Dorsolateral prefrontal cortex (tissue), 122 donors: ENCODE measurements at places on chromosomes 1 and 21.

DNA sequence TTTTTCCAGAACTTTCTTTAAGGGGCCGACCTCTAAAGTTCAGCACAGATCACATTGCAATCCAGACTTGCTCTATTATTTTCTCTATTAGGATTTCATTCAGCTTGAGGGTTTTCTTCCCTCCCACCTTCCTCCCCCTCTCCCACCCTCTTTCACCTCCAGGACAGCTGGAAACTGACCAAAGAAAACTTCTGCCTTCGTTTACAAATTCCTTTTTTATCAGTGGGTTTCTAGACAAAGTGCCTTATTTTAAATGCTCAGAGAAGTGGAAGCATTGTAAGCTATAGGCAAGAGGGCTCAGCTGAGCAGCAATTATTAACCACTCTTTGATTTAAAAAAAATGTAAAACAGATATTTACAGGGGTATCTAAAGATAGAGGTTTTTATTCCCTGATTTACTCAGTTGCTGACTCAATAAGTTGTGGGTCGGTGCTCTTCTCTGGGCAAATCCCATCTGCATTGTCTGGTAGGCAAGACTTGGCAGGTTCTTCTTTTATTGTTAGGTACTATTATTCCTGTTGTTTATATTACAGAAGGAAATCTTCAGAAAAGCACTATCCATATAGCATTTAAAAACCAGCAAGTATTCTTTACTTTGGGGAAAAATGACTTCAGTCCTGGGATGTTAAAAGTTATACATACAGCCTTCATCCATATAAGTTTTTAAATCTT, 277.0 kb upstream of the C1orf105 start:
- no peak for DNase-seq

DNA sequence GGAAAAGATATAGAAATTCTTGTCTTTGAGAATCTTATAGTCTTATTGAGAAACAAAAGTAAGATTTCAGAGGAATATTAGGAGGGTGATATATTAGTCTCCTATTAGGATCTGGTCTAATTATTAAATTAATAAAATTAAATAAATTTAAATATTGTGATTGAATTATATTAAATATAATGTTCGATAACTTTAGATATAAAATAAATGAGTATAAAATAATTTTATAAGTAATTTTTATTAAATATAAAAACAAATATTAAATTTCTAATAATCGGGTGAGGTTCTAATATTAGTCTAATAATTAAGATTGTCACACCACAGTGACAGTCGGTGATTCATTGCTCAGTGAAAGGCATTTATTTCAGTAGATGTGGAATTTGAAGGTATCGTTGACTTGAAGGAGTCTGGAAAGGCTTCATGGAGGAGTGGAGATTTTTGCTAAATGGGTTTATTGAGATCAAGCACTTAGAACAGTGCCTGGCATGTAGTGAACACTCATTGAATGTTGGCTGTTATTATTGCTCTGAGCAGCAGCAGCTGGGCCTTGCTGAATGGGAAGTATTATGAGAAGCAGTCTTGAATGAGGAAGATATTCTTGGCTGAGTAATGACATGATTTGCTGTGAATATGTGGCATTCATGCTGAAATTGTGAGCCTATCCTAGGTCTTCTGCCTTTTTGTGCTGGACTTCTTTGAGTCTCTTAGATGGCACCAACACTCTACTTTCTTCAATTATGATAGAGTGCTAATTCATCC, 74.6 kb downstream of the USP25 start:
- peak; percentile 52 for DNase-seq

DNA sequence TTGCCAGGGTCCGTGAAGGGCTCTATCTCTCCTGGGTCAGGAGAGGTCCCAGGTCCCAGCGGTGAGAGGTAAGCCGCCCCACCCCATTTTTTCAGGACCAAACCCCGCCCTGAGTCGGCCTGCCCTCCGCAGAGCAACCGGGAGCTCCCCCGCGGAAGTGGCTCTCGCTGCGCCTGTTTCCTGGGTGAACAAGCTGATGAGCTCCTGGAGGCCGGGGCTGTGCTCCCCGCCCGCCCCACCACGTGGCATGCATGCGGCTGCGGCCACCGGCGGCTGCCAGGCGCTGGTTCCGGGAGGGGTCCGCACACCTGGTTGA, 32.0 kb downstream of the ZBTB17 start:
- no peak for DNase-seq

DNA sequence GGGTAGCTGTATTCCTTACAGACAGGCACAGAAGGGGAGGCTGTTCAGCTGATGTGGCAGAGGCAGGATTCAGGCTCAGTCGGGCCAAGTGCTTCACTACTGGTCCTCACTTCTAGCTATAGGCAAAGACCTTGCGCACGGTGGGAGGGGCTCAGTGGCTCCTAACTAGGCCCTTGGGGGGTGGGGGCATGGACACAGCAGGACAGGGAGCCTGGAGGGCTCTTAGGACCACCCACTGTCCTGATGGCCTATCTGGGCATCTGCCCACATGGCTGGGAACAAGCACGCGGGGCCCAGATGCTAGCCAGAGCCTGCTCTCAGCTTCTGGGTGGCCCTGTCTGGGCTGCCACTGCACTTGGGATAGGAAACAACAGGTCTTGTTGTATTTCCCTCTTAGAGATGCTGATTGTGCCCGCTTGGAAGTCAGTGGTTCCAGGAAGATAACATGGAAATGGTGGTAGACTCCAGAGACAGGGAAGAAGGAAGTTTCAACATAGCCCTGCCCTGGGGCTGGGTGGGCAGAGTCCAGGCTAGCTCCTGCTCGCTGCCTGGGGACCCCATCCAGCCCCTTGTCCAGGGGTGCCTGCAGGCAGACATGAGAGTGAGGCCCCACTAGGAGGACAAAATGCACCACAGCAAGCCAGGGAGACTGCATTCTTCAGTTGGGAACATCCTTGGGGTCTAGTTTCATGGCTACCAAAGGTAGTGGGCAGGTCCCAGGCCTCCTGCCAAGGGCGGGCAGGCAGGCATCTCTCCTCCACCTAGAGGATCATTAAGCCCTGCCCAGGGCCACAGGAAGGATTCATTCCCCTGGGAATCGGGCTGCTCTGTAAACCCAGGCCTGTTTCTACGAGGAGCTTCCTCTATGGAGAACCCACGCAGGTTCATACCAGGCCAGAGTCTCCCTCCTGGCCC, 102.5 kb downstream of the BCAR3 start:
- no peak for DNase-seq

GRCh38 chr1:16441282-16441665, 750 bp downstream of the NECAP2 start:
- no peak for DNase-seq

DNA sequence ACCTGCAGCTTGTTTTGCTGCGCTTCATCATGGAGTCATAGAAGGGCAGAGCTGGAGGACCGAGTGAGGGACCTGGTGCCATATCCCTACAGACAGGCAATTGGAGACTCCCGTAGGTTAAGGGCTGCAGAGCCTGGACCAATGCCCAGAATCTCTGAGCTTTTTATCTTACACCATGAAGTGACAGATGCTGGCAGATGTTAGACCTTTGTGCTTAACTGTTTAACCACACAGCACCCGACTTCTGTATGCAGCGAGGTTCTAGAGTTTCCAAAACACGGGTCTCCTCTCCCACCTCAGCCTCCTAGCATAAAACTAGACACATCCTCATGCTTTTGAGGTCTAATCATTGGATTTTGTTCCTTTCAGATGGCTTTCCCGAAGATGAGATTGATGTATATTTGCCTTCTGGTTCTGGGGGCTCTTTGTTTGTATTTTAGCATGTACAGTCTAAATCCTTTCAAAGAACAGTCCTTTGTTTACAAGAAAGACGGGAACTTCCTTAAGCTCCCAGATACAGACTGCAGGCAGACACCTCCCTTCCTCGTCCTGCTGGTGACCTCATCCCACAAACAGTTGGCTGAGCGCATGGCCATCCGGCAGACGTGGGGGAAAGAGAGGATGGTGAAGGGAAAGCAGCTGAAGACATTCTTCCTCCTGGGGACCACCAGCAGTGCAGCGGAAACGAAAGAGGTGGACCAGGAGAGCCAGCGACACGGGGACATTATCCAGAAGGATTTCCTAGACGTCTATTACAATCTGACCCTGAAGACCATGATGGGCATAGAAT, 47.6 kb downstream of the B3GALT5 start:
- no peak for DNase-seq

DNA sequence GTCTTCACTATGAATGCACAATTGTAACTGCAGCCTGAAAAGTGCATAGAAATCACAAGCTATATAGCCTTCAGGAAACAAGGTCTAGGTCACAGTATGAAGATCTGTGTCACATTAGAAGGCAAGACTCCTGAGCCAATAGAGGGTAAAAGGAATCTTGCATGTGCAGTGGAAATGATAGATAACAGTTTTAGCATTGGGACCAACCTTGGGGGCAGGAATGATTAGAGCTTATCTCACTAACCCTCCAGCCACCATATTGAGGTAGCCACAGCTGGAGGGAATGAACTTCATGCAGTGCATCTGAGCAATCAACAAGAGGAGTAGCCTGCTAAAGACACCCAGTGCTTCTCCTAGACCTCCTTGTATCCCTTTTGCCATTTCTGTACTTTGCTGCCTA, 390.1 kb downstream of the LTN1 start:
- no peak for DNase-seq

- DNase-seq: no peak
Measured at GRCh38 chr1:61498342-61498741, 226.6 kb downstream of the TM2D1 start.

- no peak for DNase-seq
Measured at GRCh38 chr1:39167632-39168209, 36.8 kb upstream of the MACF1 start.

DNA sequence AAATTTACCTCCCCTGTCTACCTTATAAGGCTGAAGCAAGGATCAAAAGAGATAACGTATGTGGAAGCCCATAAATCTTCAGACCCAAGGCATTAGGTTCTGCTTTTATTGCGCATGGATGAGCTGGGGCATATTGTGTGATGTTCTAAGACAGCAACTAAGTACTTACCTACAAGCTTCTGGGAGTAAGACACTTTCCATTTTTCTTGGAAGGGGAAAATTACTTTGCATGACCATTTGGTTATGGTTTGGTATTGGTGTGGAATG, 21.1 kb downstream of the LMOD1 start:
- no peak for DNase-seq

GRCh38 chr1:24914226-24915069, 15.6 kb downstream of the RUNX3 start:
- peak; percentile 33 for DNase-seq

DNA sequence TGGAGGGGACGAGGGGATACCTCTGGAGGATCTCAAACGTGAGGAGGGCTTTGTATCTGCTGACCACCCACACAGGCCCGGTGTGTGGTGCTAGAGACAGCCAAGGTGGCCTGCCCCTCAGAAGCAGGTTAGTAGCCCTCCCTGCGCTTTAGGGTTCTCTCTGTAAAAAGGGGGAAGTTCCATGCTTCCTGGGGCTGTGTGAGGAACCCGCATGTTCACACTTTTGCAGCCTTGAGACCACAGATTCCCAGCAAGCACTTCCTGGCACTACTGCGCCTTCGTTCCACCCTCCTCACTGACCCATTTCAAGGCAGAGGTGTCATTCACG, 7.9 kb upstream of the GUCA2B start:
- DNase-seq: no peak

GRCh38 chr1:72375226-72375625, 92.9 kb upstream of the NEGR1 start:
- no peak for DNase-seq

DNA sequence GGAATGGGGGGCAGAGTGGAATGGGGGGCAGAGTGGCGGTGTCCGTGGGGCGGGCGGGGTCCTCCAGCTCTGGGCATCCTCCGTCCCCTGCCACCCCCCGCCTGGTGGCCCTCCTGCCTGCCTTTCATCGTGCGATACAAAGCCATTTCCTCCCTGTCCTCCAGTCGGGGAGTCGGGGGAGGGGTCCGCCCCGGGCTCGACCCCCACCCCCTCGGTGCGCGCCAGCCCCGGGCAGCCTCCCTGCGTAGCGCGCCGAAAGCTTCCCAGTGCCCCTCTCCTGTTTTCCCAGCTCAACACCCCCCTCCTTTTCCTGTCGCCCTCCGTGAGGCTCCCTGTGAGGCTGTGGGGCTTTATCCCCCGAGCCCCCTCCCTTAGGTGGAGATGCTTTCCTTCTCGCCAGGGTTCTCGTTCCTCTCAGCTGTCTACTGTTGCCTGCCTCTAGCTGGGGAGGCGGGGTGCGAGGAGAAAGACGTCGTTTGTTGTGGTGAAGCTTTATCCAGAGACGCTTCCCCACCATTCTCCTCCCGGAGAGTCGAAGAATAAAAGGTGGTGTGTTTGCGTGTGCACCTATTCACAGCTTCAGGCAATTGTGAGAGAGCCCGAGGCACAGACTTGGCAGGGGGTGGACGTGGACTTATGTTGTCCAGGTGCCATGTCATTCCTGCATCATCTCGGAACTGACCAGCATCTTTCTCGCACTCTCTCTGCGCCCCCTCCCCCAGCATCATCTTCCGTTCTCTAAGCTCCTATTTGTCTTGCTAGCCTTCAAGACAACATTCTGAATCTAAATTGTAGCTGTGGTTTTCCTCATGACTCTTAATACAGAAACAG, 848 bp downstream of the DNM3 start:
- peak; percentile 56 for DNase-seq

GRCh38 chr1:242523719-242524570, 552 bp downstream of the PLD5 start:
- peak; percentile 80 for DNase-seq

DNA sequence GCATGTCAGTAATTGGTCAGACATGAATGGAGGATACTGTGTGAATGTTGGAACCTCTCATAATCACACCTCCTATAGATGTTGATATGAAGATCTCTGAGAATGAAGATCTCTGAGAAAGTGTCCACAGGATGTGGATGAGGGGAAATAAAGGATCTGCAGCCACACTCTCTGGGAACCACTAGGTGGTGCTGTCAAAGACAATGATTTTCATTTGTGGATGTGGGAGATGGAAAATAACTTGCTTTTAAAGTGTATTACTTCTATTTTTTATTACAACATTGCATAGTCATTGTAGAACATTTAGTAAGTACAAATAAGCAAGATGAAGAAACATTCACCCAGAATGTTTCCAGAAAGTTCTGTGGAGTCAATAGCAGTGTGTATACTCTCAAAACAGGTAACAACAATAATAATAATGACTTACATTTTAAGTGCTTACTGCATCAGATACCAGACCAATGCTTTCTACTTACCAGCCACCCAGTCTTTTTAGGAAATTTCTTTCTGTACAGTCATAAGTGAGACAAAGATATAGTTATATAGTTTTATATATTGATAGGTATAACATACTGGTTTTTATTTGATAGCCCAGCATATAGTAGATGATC, 128.2 kb downstream of the ATG4C start:
- no peak for DNase-seq

DNA sequence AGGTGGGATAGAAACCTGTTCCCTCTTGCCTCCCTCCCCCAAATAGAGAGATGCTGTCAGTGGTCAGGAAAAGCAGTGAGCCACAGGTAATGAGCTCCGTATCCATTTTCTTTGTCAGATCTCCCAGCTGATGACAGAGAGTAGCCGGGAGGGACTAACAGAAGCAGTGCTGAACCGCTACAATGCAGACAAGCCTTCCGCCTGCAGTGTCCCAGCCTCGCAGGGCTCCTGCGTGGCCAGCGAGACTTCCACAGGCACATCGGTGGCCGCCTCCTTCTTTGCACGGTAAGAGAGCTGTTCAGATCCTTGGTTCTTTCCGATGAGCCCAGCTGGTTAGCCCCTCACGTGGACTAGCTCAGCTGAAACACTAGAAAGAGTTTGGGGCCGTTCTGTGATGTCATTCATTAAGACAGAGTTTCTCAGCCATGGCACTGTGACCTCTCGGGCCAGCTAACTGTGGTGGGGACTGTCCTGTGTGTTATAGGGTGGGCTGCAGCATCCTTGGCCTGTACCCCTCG, 264.7 kb downstream of the KIF26B start:
- DNase-seq: no peak

GRCh38 chr1:70140894-70141293, 64.5 kb downstream of the LRRC40 start:
- DNase-seq: no peak

GRCh38 chr1:90821152-90821787, 104.2 kb upstream of the BARHL2 start:
- no peak for DNase-seq
